ENCODE measurements at places on chromosomes 2 and 18. TPM values are rescaled to one million over a fixed set of nuclear protein-coding genes. Genes with fewer than 3 reads are reported as not detected.

- DNase-seq, result no peak
Measured at GRCh38 chr2:9885036-9885684, 41.9 kb downstream of the TAF1B start.

- no peak for DNase-seq
Measured at GRCh38 chr2:227499627-227500300, 27.8 kb downstream of the AGFG1 start.

Gene PAX8
- polyA plus RNA-seq, result 2.4 TPM

Gene ZNF2
- 2.8 TPM for polyA plus RNA-seq

- DNase-seq, result no peak
Measured at GRCh38 chr18:73144030-73144429, 276.2 kb upstream of the NETO1 start.

- no peak for DNase-seq
Measured at GRCh38 chr2:70089983-70090525, 2.8 kb downstream of the PCBP1 start.

Gene NOL4
- polyA plus RNA-seq, result 173 TPM

Gene POTEC
- polyA plus RNA-seq, result not detected

DNA sequence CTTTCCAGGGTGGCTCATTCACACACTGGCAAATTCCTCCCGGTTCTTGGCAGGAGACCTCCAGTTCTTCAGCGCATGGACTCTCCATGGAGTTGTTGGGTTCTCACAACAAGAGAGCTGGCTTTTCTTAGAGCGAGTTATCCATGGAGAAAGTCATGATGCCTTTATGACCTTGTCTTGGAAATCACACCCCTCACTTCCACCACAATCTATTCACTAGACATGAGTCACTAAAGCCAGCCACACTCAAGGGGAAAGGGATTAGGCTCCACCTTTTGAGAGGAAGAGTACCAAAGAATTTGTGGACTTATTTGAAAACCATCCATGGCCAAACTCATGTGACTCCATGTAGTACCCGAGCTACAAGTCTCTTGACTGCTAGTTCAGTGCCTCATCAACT lies 160.5 kb downstream of the SETBP1 start:
- DNase-seq, result no peak

DNA sequence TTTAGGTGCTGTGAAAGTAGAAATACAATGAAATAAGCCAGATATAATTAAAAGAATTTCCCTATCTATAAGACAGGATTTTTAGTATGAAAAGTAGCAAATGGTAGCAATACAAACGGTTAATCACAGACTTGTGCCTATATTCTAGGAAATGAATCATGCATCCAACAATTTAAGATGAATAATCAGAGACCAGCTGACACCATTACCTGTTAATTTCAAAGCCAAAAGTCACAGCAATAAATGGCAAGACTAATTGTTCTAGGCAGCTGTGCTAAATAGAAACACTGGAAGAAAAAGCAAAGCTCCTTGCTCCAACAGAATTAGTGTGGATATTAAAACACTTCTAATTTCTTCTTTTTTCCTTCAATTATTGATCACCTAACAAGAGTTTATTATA lies 35.1 kb upstream of the MPP4 start:
- DNase-seq, result no peak

Gene STPG4
- not detected for polyA plus RNA-seq
